ENCODE measurements at places on chromosomes 4 and X.

DNA sequence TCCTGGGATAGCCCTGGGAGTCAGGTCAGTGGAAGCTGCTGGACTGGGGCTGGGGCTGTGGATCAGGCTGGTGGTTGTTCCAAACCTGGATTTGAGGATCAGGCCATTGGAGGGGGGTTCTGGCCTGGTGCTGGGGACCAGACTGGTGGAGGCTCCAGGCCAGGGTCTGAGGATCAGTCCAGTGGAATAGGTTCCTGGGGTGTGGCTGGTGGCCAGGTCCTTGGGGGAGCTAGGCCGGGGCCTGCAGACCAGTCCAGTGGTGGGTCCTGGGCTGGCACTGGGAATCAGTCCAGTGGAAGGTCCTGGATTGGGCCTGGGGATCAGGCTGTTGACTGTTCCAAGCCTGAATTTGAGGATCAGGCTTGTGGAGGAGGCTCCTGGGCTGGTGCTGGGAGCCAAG, 8.0 kb downstream of the ARMCX4 start:
- DNase-seq: no peak

GRCh38 chrX:147550217-147550616, 361.5 kb upstream of the FMR1 start:
- DNase-seq: no peak

DNA sequence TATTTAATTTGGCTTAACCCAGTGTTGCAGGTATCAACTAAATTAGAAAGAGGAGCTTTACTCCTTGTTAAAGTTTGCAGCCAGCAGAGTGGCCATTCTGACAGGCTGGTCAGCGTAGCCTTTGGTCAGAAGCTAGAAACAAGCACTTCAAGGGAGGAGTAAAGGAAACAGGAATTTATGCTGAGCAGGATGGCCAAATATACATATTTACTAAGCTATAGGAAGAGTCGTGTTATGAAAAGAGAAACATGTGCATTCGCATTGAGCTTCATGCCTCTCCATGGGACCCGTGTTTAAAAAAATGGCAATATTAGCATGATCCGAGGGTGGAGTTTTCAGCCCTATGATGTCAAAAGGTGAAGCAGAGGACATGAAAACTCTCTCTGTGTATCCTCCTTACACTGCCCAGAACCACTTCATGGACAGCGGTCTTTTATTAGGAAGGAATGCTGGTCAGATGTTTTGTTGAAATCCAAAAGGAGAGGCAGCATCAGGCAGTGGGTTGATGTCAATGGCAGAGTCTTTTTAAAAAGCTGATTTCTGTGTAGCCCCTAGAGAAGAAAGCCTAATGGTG, 71.8 kb upstream of the MAPK10 start:
- DNase-seq: no peak

- no peak for DNase-seq
These were observed 69.3 kb upstream of the LDB2 start for GRCh38 chr4:16967722-16968121.

- no peak for DNase-seq
These were observed 2.6 kb downstream of the SH2D1A start for GRCh38 chrX:124348885-124349453.
